Large intestine (tissue), 12 donors: ENCODE measurements at places on chromosomes 5 and 9. TPM values are rescaled to one million over a fixed set of nuclear protein-coding genes. Genes with fewer than 3 reads are reported as not detected.

SHB gene
- 17.8 TPM for polyA plus RNA-seq

REXO4 gene
- polyA plus RNA-seq: 23.6 TPM

SPINK13 gene
- polyA plus RNA-seq: not detected

- DNase-seq: no peak
These were observed 124.3 kb upstream of the RAI14 start for GRCh38 chr5:34531751-34532360.

- no peak for DNase-seq
These were observed 75.0 kb downstream of the HMHB1 start for GRCh38 chr5:143886651-143887638.

DNA sequence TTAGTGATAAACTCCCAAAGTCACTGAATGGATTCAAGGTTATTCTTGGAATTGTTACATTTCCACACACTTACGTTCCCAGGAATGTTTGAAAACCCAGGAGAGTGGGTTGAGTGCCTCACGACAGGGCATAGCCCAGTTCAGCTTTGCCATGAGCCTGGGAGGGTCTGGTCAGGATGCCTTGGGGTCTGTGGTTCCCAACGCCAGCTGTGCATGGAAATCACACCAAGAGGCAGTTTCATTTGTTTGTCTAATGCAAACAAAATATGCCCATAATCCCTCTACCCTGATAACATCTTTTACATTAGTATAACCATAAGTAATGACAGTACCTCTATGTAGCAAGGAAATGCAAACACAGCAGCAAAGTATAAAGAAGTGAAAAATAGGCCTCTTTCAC, 25.3 kb upstream of the MSX2 start:
- DNase-seq: no peak

- DNase-seq: no peak
These were observed 613 bp downstream of the ZBTB5 start for GRCh38 chr9:37464426-37465248.

- no peak for DNase-seq
These were observed 18.6 kb upstream of the FIBCD1 start for GRCh38 chr9:130957451-130958203.

DNA sequence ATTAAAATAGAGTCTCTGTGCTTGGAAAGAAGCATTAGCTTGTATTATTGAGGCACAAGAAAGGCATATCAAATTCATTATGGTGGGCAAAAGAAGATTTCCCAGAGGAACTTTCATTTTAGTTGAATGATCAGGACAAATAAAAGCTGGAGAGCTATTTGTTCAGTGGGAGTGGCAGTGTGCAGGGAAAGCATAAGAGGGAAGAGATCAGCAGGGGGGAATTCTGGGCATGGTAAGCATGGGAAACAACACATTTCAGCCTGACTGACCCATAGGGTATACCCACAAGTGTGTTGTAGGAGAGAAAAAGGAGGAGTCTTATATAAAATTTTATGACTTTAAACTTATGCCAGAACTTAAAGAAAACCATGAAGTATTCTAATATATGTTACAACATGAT, 167.7 kb upstream of the RASA1 start:
- no peak for DNase-seq

GRCh38 chr9:131734781-131735180, 5.1 kb downstream of the RAPGEF1 start:
- DNase-seq: no peak

GRCh38 chr9:16029046-16029615, 476.3 kb downstream of the CCDC171 start:
- no peak for DNase-seq
